ENCODE measurements at places on chromosomes 11 and 22.

DNA sequence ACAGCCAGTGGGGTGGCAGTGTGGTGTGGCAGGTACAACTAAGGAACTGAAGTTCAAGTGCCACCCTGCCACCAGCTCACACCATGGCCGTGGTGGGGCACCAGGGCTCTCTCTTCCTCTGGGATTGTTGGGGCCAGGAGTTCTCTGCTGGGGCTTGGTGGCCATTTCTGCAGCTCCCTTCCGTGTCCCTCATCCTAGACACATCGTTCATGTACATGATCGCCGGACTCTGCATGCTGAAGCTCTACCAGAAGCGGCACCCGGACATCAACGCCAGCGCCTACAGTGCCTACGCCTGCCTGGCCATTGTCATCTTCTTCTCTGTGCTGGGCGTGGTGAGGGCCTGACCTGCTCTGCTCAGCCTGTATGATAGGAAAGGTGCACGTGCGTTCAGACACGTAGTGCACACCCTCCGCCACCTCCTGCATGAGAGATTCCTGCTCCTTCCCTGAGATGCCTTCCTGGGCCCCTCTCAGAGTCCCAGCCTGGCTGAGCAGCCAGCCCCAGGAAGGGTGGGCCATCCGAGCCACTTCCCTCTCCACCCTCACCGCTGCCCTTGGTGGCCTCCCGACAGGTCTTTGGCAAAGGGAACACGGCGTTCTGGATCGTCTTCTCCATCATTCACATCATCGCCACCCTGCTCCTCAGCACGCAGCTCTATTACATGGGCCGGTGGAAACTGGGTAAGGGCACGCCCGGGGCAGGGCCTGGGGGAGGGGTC, 7.3 kb upstream of the TAGLN start:
- DNase-seq = no peak

DNA sequence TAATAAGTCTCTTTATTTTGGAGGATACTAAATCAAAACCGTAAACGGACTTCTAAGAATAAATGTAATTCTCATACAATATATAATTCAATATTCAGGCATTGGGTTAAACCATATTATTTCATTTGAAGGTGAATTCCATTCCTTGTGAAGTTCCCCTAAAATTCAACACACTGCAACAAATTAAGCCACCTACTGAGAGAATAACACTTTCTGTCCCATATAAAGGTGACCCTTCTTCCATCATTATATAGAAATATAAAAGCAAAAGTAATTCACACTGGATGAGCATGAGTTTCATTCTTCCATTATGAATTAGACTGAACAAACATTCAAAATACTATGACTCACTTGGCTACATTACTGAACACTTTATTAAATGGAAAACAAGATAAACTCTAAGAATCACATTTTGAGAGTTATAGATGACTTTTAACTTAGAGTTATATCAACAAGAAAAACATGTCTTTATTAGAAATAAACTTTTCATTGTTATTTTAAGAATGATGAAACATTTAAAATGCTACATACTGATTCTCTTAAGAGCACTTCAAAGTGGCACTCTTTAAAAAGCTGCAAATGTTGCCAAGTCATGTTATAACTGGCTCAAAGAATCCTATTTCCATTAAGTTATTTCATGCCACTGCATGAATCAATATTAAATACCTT, 2.8 kb downstream of the SESN3 start:
- peak; percentile 11 for DNase-seq

DNA sequence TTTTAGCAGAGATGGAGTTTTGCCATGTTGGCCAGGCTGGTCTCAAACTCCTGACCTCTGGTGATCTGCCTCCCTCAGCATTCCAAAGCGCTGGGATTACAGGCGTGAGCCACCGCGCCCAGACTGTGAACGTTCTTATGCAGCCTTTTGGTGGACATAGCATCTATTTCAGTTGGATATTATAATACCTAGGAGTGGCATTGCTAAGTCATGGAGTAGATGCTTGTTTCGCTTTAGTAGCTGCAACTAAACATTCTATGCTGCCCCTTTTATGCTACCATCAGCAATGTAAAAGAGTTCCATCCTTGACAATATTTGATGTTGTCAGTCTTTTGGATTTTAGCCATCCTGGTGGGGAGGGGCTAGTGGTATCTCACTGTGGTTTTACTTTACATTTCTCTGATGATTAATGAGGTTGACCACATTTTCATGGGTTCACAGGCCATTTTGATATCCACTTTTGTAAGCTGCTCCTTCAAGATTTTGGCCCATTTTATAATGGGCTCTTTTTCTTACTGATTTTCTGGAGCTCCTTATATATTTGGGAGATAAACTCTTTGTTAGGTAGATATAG, 16.5 kb upstream of the APOBEC3A start:
- DNase-seq = no peak

DNA sequence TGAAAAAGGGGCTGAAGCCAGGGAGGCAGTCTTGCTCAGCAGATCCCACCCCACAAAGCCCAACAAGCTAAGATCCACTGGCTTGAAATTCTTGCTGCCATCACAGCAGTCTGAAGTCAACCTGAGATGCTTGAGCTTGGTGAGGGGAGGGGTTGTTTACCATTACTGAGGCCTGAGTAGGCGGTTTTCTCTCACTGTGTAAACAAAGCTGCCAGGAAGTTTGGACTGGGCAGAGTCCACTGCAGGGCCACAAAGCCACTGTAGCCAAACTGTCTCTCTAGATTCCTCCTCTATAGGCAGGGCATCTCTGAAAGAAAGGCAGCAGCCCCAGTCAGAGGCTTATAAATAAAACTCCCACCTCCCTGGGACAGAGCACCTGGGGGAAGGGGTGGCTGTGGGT, 746.1 kb upstream of the LRRC4C start:
- no peak for DNase-seq

DNA sequence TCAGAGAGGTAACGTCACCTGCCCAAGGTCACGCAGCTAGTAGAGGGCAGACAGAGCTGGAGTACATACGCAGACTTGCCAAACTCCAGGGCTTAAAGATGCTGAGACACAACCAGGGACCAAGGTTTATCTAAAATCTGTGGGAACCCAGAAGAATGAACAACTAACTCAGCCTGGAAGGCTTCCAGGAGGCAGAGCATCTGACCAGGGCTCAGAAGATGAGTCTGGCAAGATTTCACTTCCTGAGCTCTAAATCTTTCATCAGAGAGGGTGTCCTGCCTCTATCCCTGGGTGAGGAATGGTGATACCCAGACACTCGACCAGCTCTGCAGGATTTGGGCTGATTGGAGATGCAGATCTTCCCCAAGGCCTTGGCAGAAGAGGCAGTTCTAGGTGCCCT, 9.1 kb downstream of the GAL3ST1 start:
- DNase-seq = no peak

GRCh38 chr22:46754110-46754799, 8.2 kb upstream of the TBC1D22A start:
- peak; percentile 97 for DNase-seq

DNA sequence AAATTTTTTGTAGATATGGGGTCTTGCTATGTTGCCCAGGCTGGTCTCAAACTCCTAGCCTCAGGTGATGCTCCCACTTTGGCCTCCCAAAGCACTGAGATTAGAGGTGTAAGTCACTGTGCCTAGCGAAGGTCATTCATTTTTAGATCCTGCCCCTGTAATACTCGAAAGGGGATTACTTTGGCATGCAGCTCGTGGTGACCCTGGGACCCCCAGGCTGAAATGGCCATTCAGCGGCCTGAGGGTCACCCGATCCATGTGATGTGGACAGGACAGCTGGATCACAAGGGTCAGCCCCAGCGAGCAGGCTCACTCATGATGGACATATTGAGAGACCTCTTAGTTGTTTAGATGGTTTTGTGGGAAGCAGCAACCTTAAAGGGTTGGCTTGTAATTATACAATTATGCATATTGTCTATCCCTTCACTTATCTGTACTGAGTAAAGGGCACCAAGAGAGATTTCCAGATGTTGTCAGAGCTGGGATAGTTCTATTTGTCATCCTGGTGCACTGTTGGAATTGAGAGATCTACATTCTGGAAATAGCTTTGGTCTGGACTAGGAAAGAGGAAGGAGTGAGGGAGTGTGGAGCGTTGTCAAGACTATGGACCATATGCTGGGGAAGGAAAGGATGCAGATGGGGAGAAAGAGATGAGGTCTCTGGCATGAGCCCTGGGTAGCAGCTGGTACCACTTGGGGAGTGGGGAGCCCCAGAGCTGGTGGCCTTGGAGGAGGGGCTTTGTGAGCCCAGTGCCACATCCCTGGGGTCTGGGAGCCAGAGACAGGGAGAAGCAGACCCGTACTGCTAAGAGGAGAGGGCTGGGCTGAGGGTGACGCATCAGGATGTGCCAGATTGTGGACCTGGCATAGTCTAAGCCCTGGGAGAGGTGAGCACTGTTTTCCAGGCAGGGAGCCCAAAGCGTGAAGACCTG, 15.5 kb downstream of the RHBDD3 start:
- DNase-seq = no peak

DNA sequence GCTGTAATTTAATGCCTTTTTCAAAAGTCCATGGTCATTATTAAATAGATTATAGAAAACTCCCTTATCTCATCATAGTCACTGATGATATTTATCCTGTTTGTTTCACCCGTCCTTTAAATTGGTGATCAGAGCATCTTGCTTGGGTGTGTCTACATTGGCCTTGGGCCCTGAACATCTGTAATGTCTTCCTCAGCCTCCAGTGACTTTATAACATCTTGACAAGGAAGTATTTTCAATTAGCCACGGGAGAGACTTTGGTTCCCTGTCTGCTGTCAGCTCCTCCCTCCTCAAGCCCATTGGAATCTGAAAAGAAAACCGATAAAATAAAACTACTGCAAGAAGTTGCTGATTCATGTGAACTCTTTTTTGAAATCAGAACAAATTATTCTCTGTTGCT, 116.9 kb upstream of the TTC12 start:
- no peak for DNase-seq

- DNase-seq = no peak
Measured at GRCh38 chr11:78841456-78842060, 266.9 kb upstream of the NARS2 start.

- no peak for DNase-seq
Measured at GRCh38 chr11:779955-780532, 2.8 kb upstream of the GATD1 start.
